Epithelial cell of prostate (primary cell): ENCODE measurements at places on chromosomes 13 and 19.

DNA sequence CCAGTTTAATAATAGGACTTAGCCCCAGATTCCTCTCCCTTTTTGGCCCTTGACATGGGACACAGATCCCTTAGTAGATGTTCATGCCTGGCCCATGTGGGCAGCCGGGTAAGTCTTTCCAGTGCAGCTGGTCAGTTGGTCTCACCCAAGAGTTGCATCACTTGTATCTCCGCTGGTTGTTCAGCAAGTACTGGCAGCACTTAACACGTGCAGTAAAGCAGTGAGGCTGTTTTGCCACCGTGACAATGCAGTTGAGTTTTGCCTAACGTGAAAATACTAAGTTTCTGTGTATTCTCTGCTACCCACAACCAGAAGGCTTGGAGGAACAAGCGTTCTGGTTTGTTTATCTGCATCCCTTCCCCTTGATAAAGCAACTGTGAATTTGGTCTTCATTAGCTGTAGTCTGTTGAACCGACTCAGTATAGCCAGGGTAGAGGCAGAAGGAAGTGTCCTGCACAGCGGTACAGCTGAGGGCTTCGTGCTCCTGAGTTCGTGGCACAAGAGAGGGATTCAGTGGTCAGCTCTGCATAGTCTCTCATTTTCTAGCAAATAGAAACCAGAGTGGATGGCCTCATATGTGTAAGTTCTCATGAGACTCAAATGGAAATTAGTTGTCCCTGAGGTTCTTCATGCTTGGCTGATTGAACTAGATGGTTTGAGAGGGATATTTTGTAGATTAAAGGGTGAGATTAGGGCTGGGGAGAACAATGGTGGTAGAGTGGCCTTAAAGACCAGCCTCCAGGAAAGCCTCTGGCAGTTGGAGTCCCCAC is 50.3 kb downstream of the ARHGEF7 start:
- DNase-seq: no peak

DNA sequence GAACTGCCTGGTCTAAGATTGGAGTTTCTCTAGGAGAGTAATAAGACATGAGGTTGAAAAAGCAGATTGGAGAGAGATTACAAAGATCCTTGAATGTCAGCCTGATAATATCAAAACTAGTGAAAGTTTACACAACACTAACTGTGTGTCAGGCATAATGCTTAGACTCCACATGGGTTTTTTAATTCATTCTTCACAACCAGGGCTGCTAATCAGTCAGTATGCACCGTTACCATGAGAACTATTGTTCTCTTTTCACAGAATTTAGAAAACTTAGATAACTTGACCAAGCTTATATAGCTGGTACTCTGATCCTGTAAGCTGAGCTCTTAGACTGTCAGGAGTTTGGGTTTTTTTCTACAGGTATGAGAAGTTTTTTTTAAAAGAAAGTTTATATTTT is 46.6 kb upstream of the TSC22D1 start:
- no peak for DNase-seq

DNA sequence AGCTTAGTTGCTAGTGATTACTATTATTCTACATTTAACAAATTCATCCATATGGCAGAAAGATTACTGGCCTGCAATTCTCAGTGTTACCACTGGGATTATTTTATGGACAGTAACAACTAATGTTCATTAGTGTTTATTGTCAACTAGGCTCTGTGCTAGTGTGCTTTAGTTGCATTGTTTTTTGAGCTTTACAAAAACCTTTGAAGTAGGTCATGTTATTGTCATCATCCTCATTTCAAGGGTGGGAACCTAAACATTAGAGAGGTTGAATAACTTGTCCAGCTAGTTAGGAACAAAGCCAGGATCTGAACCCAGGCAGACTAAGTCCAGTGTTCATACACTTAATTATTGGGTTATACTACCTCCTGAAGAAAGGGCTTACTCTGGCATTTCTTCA is 27.8 kb upstream of the TDRD3 start:
- DNase-seq: no peak

- DNase-seq: no peak
Observed at GRCh38 chr13:79483086-79483706, 2.2 kb downstream of the NDFIP2 start.

DNA sequence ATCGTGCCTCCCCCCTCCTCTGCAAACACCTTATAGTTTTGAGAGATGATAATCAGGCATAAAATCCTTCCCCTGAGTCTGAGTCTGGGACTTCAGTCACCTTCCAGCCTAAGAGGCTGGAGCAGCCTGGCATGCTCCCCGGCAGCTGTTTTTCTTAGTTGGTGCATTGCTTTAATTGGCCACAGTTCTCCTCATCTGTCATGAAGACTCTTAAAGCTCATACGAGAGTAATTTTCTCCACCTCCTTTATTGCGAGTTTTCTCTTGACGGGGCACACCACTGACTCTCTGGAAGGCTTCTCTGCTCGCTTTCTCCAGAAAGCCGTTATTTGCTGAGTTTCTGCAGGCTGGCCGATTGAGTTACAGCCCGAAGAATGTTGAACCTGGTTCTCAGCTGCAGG is 310.5 kb downstream of the ATP8A2 start:
- DNase-seq: no peak

- no peak for DNase-seq
Observed at GRCh38 chr19:12723641-12724426, at the start of gene TNPO2. TSS of gene TNPO2 (minus strand) at chr19:12723932. CDS start at chr19:12720977, 2,955 bp downstream.

GRCh38 chr13:45527699-45528462 is 63.1 kb downstream of the COG3 start:
- DNase-seq: no peak

- DNase-seq: no peak
Observed at GRCh38 chr13:40087091-40088002, 431.9 kb downstream of the COG6 start.

DNA sequence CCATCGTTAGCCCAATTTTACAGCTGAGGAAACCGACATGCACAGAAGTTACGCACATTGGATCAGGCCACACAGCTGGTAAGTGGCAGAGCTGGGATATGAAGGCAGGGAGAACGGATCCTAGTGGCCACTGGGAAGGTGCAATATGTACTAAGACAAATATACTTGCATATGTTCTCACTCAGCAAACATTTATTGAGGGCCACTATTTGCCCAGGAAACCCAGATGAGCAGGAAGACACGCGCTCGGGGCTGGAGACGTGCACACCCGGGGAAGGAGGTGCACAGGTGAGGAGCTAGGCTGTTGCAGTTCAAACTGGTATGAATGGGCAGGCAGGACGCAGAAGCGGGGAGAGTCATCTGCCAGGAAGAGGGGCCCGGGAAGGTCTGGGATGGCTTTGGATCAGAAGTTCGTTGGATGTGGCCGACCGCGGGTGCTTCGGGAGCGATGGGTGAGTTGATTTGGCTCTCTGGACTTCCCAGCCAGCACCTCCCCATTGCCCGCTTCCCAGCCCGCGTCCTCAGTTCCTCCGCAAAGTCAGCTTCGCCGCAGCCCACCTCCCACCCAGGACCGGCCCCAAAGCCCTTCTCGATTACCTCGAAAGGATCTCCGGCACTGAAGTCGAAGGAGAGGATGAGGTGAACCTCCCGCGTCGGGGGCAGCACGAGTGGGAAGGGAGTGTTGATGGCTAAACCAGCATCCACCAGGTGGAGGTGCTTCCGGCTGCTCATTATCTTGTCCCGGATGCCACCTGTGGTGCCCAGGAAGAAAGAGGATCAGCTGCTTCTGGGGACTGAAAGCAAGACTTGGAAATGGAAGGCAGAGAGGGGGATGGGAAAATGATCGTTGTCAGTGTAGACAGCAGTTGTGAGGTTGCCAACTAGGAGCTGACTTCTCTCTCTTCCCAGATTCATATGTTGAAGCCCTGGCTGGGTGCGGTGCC is 17.8 kb upstream of the CABP5 start:
- DNase-seq: no peak

- no peak for DNase-seq
Observed at GRCh38 chr13:60427285-60427684, 30.3 kb downstream of the TDRD3 start.

DNA sequence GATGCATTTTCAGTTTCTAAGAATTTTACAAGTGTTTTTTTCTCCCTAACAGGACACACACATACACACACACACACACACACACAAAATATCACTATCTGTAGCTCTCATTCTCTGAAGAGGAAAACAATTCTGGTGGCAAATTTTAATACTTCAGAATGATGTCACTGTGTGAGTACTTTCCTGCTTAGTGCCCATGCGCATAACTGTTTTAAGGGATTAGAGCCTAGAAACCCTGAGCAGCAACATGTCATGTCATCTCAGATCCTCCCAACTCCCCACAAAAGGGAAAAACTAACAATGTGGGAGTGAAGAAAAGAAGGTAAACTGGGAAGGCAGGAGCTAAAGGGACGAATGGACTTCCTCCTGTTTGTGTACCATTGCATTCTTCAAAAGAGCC is 401.2 kb downstream of the SPRY2 start:
- DNase-seq: no peak

- DNase-seq: no peak
Observed at GRCh38 chr13:99339736-99340397, 32.7 kb upstream of the GPR183 start.
